ENCODE measurements at places on chromosomes 7 and 10.

DNA sequence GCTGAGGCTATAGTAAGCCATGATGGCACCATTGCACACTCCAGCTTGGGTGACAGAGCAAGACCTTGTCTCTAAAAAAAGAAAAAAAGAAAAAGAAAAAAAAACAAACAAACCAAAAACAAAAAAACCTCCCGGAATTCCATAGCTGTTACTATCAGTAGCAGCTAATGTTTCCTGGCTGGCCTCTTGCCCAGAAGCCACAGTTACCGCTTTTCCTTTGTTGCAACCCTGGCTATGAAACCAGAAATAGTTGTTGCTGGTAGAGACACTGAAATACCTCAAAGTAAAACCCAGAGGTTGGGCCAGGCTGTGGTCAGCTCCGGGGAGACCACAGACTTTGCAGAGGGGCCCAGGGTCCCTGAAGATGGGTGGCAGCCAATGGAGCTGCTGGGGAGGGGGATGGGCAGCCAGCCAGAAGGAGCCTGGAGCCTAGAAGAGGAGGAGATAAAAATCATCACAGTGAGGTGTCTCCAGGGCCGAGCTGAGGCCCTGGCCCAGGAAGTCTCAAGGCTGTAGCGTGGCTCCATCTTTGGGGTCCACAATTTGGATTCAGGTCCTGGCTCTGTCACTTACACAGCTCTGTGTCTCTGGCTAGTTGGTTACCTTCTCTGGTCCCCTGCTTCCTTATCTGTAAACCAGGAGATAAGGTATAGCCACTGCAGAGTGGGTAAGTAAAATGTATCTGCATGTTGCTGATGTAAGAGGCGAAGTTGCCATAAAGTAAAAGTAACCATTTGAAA, 3.4 kb upstream of the CHST12 start:
- peak; percentile 95 for DNase-seq

- DNase-seq: peak; percentile 20
Observed at GRCh38 chr7:47901542-47901941, 46.7 kb downstream of the PKD1L1 start.

DNA sequence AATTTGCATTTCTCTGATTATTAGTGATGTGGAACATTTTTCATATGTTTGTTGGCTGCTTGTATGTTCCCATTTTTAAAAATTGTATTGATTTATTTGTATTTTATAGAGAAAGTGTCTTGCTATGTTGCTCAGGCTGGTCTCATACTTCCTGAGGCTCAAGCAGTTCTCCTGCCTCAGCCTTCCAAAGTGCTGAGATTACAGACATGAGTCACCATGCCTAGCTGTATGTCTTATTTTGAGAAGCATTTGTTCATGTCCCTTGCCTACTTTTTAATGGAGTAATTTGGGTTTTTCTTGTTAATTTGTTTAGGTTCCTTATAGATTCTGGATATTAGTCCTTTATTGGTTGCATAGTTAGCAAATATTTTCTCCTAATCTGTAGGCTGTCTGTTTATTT, 214.2 kb upstream of the KAT6B start:
- no peak for DNase-seq

DNA sequence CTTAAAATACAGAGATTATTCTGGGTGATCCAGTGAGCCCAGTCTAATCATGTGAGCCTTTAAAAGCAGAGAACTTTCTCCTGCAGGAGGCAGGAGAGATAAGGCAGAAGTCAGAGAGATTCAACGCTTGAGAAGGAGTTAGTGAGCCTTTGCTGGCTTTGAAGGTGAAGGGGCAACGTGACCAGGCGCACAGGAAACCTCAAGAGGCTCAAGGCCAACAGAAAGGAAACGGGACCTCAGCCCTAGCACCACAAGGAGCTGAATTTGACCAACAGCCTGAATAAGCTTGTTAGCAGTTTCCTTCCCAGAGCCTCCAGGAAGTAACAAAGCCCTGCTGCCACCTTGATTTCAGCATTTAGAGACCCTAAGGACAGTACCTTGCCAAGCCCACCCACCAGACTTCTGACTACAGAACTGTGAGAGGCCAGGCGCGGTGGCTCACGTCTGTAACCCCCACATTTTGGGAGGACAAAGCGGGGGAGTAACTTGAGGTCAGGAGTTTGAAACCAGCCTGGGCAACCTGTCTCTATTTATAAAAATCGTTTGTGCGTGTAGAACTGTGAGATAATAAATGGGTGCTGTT, 87.3 kb upstream of the KAT6B start:
- no peak for DNase-seq

- DNase-seq: no peak
Observed at GRCh38 chr7:134557391-134557790, 8.5 kb downstream of the AKR1B15 start.

GRCh38 chr7:31687024-31687748, at the start of gene PPP1R17:
PPP1R17 (plus strand) TSS chr7:31687215; CDS start chr7:31692442, 5,227 bp downstream.
- DNase-seq: no peak

- no peak for DNase-seq
Observed at GRCh38 chr7:41538810-41539724, 163.8 kb downstream of the INHBA start.

DNA sequence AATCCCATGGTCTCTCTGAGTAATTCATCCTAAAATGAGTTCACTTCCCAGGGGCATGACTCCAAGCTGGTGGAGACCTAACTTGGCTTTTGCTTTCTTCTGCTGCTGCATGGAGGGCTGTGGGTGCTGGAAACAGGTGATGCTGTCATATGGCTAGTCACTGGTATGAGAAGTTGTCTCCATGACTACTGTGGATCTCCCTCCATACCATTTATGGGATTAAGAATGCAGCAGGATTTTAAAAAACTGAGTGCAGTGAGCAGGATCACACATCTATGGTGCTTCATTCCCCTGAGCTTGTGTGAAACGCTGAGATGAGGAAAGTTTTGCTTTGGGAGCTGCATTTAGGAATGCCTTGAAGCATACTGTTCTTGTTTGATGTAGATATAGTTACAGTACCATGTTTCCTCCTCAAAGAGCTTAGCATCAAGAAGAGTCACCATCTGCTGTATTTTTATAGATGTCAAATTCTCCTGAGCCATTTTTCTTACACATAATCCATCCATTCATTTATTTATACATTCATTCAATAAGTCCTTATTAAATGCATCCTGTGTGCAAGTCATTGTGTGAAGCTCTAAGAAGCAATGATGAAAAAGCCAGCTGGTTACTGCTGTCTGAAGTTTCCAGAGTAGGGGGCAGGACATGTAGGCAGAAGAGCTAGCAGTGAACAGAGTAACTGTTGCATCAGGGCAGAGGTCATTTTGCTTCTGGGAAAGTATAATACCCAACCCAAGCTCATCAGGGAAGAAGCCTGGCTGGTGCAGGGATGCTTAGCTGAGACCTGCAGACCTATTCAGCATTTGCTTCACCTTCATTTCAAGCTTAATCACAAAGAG, 534.8 kb downstream of the AUTS2 start:
- DNase-seq: no peak

DNA sequence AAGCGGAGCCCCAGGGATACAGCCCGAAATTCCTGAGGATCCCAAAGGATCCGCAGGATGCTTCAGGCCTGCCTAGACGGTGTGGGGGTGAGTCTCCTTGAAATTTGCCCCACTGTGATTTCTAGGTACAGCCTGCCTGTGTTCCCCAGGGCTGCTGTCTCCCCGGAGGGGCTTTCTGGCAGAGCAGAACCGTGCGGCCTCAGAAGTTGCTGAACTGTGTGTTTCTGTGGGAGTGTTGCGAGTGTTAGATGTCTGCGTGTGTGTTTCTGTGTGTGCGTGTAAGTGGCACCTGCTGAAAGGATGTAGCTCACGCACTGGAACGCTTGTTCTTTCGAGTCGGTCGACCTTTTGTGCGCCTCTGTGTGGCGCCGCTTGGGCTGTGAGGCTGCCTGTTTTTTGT, 27.8 kb upstream of the ZNF273 start:
- no peak for DNase-seq

DNA sequence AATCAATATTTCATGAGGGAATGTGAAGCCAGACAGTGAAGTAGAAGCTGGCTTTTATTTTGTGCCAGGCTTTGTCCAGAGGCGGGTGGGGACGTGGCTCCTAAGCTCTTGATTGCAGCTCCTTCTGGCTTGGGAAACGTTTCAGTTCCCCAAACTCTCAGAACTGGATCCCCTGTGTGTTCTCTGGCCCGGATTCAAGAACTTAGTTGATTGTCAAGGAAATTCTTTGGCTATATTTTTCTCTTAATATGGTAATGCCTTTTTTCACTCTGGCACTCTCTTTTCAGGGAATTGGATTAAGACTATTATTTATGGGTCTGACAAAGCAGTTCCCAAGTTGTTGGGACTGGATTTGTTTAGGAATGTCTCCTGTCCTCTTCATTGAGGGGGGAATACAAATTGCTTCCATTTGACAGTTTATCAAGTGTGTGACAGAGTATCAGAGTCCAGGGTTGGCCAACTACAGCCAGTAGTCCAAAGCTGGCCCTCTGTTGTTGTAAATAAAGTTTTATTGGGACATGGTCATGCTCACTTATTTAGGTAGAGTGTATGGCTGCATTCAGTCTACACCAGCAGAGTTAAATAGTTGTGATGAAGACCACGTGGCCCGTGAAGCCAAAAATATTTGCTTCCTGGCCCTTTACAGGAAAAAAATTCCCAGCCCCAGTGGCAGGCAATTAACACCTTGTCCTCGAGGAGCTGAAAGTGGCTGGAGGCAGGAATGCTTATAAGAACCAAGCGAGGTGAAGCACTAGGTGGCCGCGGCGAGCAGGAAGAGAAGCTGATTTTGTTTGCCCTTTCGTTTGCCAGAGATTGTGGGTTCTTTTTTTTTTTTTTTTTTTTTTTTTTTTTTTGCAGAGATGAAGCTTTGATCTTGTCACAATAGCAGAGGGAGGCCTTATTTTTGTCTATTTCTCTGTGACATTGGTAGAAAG, 34.3 kb downstream of the HTRA1 start:
- peak; percentile 65 for DNase-seq

DNA sequence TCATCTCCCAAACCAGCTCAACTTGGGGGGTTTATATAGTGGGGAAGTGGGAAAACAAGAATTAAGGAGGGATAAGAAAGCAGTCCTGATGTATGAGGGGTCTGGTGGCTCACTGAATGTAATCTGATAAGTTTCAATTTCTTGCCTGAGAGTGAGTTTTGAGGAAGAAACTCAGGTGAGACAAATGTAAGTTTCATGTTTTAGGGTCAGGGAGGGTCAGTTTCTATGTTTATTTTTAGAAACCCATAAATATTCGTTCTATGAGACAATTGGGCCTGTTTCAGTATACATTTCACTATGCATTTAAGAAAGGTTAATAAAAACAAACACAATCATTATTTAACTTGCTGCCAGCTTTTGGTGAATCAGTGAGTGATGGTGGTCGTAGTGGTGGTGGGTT, 128.0 kb upstream of the MBL2 start:
- DNase-seq: no peak

GRCh38 chr10:32144817-32145688, 88.8 kb upstream of the KIF5B start:
- DNase-seq: no peak

DNA sequence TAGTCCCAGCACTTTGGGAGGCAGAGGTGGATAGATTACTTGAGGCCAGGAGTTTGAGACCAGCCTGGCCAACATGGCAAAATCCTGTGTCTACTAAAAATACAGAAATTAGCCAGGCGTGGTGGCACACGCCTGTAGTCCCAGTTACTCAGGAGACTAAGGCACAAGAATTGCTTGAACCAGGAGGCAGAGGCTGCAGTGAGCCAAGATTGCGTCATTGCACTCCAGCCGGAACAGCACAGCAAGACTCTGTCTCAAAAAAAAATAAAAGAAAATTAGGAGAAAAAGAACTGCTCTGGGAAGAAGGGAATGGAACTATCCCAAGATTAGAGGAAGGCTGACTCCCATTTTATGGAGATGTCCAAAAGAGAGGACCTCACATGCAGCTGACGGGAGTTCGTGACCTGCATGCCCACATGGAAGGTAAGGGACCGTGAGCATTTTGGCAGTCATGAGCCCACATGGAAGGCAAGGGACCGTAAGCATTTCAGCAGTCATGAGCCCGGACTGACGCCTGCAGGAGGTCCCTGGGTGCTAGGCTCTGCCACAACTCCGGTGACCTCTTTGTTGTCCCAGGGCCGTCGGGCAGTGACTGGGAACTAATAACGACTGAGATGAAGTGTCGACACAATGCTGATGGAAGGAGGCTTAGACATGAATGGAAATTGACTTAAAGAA, 18.6 kb upstream of the GTPBP4 start:
- no peak for DNase-seq

DNA sequence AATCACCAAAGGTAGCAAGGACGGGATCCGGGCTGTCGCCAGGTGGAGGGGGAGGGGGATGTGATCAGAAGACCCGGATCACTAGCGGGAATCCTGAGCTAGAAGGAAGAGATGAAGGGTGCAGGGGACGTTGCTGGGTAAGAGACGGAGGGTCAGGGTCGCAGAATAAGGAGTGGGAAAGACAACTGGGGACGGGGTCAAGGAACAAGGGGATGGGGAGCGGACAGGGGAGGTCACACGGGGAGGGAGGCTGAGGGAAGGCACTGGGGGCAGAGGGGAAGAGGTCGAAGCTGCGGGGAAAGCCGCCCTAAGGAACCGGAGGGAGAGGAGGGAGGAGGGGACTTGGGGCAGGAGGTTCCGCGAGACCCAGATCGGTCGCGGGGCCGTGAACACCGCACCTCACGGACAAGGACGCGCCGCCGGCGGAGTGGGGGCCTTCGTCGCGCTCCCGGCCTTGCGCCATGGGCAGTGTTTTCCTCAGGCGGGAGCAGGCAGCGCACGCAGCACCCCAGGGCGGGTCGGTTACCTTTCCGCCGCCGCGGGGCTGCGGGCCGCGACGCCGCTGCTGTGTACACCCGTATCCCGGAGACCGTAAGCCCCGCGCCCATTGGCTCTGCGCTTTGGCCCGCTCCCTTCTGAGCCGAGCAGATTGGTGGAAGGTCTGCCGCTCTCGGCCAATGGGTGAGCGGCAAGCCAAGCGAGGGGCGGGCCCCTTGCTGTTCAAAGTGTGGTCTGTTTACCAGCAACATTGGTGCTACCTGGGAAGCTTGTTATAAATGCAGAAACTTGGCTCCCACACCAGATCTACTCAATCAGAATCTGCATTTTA, at the start of gene CFAP43:
Gene CFAP43 (minus strand): TSS at position 581 of the 829 bp plus-strand sequence. CDS start 118 bp downstream, at position 463.
- no peak for DNase-seq

Measured in GM04503 (cell line).